Fibroblast of the conjunctiva (primary cell): ENCODE measurements at places on chromosomes 2 and 18.
A peak's percentile ranks its signal among the peaks of the same experiment; 100 is the strongest.

DNA sequence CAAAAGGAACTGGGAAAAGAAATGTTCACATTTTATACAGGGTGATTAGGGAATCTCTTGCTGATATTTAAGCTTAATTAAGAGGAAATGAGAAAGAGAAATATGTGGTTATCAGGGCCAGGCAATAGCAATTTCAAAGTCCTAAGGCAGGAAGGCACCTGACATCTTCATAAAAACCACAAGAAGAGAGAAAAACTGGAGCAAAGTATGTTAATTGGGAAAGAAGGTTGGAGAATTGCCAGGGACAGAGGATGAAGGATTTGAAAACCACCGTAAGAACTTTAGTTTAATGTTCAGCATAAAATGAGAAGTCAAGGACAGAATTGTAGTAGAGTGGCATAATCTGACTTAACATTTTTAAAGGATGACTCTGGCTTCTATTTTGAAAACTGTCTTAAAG is 691.8 kb upstream of the NRXN1 start:
- DNase-seq, result peak; percentile 31

DNA sequence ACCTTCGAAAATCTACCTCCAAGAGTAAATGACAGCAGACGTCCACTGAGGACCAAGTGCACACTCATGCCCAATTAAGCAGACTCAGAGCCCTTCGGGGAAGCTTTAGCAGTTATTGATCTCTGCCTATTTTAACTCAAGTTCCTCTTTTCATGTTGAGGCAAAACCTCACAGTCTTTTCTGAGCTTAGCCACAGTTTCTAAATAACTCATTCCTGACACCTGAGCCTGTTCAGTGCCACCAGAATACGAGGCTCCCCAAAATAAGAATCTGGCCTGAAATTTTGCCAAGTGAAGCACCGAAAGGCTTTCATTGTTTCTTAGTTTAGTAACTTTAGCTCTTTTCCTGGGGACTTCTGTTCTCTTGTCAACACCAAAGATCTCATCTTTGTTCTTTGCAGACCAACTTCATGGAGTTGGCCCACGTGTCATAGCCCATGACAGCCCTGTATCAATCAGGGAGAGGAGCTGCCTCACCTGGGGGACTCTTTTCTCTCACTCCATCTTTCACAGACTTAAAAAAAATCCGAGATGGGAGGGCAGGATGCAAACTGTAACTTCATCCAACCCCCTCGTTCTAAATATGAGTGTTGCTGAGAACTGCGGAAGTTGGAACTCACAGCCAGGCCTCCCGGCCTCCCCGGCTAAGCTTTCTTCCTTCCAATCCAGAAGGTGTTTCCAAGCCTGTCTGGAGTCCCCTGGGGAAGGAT is 22.2 kb downstream of the INPP5D start:
- no peak for DNase-seq

- peak; percentile 69 for DNase-seq
These were observed 68.0 kb downstream of the ZFP36L2 start for GRCh38 chr2:43158259-43158880.

DNA sequence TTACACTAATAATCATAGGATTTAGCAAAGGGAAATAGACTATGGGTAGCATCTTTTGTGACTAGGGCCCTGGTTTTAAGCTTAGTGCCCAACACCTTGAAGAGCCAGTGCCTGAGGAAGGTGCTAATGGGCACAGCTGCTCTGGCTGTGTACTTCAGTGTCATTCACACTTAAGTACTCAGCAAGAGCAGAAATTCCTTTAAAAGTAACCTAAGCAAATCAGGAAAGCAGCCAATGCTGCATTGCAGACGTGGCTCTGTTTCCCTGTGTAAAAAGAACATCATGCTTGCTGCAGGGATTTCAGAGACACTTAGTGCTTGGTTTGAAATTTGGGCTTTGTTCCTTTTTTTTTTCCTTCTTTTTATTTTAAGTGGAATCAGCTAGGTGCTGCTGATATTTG is 505.4 kb downstream of the SUCLG1 start:
- no peak for DNase-seq

DNA sequence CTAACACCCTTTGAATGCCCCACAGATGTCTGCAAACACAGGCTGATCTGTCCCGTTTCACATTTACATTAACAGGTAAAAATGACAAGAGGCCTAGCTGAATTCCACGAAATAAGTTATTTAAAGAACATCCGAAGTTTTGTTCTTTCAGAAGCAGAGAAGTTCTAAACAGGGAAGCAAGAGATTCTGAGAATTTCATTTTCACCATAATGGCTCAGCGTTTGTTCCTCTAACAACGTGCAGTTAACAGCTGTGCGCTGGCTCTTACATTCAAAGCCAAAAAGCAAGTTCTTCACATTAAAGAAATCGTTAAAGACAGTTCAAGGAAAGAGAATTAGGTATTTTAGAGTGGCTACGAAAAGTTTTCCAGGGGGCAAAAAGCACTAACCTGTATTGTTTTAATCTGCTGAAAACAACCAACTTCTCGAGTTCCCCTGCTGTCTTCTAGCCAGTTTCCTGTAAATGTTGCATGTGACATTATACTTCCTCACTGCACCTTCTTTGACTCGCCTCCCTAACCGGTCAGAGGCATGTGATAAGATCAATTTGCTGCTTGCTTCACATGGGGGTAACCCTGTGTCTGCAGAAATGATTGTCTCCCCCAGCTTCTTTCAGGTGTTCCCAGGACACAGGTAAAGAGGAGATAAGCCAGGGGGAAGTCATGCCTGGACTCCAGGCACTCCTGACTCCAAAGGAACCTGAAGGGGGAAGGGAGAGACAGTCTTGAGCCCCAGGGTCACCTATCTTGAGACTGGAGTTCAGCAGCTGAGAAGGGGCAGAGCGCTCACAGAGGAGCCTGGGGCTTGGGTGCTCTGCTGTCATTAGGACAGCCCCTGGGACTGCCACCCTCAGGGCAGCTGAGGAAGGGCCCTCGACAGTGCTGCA is 36.8 kb upstream of the WIPF1 start:
- DNase-seq, result no peak

GRCh38 chr18:69401972-69402532 is 1.4 kb downstream of the DOK6 start:
- DNase-seq, result no peak

GRCh38 chr2:118846442-118846952 is 951 bp downstream of the EN1 start:
- no peak for DNase-seq

DNA sequence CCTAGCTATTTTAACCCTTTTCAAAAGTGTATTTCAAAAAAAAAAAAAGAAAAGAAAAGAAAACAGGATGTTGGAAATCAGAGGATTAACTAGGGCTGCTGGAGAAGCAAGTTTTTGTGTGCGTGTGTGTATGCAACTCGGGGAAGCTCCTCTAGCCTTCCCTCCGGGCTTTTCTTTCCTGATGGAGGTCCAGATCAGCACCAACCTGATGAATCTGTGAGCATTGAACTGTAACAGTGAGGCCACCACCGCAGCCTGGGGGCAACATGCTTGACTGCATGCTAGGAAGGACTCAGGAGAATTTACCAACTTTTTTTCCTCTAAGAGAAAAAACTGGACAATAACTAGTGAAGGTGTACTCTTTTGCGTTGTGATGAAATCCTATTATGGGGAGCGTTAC is 2.3 kb downstream of the OBSL1 start:
- no peak for DNase-seq

GRCh38 chr2:110639972-110640371 is 37.9 kb downstream of the BUB1 start:
- no peak for DNase-seq

- DNase-seq, result no peak
These were observed 45.9 kb downstream of the PIKFYVE start for GRCh38 chr2:208311954-208312353.

DNA sequence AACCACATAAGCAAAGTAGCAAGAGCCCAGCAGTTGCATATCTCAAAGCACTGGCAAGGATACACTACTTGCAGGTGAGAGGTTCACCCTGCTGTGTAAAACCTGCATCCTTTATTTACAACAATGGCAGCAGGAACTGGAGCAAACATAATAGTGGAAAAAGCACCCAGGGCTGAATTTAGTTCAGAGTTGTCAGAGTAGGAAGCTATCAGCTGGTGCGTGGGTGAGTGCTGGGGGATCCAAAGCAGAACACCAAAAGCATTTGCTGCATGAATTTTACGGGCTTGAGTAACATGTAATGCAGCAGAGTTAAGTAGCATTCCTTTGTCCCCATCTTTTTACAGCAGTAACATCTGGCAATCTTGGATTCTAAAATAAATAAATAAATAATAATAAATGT is 73.5 kb upstream of the SRD5A2 start:
- DNase-seq, result no peak

GRCh38 chr2:199588054-199588453 is 130.3 kb upstream of the SATB2 start:
- no peak for DNase-seq

GRCh38 chr2:174659069-174659900 is 61.7 kb upstream of the WIPF1 start:
- DNase-seq, result no peak

GRCh38 chr2:56183643-56184499 is at the start of gene CCDC85A:
Gene CCDC85A (plus strand): TSS chr2:56183990. CDS start chr2:56184625, 635 bp downstream.
- peak; percentile 56 for DNase-seq

GRCh38 chr18:23805898-23806297 is 116.6 kb downstream of the LAMA3 start:
- DNase-seq, result no peak

DNA sequence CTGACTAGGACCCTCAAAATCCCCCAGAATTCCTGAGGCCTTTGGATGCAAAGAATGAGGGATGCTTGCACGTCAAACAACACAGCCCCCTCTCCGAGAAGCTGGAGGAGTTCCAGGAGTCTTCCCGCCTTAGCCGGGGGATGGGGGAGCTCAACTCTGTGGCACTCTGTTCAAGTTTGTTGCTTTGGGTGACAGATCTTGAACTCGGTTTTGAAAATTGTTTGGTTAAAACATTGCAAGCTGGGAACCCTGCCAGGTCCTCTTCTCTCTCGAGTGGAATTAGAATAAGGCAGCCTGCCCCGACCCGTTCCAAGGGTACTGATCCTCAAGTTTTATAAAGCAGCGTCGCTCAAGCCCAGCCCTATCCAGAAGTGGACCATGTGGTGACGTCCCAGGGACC is 244.1 kb downstream of the LOXHD1 start:
- no peak for DNase-seq

GRCh38 chr18:56907771-56908170 is 239.1 kb upstream of the BOD1L2 start:
- no peak for DNase-seq

- no peak for DNase-seq
These were observed 10.9 kb downstream of the CATIP start for GRCh38 chr2:218367415-218368149.

DNA sequence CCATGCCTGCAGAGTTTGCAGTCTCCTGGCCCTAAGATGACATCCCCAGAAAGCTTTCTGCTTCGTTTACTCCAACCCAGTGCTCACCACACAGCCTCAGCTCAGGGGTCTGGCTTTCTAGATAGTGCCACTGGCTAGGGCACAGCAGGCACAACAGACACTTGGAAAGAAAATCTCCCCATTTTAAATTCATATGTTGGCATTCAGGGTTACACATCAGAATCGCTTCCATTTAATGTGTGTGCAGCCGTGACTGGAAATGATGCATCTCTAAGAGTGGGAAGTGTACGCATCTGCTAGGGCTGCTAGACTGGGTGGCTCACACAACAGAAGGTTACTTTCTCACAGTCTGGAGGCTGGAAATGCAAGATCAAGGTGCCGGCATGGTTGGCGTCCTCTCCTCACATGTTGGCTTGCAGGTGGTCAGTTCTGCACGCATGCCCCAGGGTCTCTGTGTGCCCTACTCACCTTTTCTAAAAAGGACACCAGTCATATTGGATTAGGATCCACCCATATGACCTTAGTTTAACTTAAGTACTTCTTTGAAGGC is 329.4 kb upstream of the RAB12 start:
- DNase-seq, result no peak

- DNase-seq, result no peak
These were observed 124.9 kb downstream of the ARHGAP15 start for GRCh38 chr2:143254110-143254509.

DNA sequence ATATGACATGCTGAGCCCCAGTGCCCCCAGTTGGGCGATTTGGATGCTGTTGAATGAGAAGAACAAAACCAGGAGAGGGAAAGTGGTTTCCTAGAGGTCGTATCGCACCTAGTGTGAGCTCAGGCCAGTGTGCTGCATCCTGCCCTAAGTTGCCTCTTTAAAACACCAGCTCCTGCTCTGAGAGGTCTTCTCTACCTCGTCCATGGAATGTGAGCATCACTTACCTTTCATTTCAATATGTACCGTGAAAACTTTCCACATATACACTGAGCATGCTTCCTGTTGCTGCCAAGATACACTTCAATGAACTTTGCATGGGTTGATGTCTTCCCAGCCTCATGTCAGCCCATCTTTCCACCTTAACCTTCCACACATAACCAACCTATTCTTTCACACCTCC is 55.6 kb downstream of the MYT1L start:
- no peak for DNase-seq

DNA sequence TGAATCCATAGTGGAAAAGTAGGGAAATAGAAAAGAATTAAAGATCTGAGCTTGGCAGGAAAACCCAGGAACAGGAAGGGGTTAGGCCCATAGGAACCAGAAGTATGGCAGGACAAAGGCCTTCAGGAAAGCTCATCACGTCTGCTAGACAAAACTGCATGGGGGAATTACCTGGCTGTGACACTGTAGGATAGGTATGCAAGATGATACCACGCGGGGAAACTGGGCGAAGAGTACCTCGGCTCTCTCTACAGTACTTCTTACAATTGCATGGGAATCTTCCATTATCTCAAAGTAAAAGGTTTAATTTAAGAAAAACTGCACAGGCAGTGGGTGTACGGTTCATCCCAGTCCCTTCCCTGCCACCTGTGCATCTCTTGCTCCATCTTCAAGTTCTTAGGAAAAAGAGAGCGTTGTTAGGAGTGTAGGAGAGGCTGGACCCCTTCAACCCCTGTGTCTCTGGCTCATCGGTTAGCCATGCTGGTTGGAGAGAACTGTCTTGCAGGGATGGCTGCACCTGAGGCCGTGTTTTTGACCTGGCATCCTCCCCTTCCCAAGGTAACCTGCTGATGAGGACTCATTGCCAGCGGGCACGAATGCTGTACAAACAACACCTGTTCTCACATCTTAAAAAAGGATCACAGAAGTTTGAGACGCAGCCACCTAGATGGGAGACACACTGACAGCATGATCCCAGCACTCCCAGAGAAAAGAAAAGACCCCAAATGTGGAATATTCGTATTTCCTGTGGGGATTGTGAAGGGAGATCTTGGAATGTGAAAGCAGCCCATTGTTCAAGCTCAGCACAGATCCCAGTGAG is 120.5 kb upstream of the COPS8 start:
- DNase-seq, result no peak

DNA sequence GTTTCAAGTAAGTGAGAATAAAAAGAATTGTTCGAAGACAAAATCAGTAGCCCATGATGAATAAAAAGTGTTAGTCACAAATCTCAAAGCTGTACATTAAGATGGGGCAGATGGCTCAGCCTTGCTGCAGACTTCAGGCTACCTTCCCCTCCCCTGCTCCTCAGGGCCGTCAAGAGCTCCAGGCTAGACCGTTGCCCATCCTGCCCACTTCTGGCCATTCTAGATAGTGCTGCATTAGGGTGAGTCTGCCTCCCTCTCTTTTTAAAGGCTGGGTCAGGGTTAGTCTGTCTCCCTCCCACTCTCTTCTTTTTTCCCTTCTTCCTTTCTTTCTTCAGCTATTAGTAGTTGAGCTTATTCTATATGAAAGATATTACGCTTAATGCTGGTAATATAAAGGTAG is 86.0 kb downstream of the MAPRE2 start:
- DNase-seq, result no peak

- DNase-seq, result no peak
These were observed 400.3 kb downstream of the MTX2 start for GRCh38 chr2:176669398-176670174.

GRCh38 chr2:36589230-36589630 is 8.7 kb downstream of the FEZ2 start:
- DNase-seq, result no peak
